Stimulated activated CD8-positive, alpha-beta memory T cell treated with anti-CD3 and anti-CD28 coated beads, Interleukin-7, amount 100 ng/mL, for 1 hour (primary cell): ENCODE measurements at places on chromosomes 2 and 18.

GRCh38 chr2:158182676-158183295, 81.1 kb downstream of the UPP2 start:
- DNase-seq, result no peak

- no peak for DNase-seq
These were observed 23.8 kb downstream of the CD28 start for GRCh38 chr2:203730076-203730729.

- no peak for DNase-seq
These were observed 64.0 kb downstream of the TFCP2L1 start for GRCh38 chr2:121220995-121221394.

- no peak for DNase-seq
These were observed 12.3 kb upstream of the SETBP1 start for GRCh38 chr18:44668270-44668975.

DNA sequence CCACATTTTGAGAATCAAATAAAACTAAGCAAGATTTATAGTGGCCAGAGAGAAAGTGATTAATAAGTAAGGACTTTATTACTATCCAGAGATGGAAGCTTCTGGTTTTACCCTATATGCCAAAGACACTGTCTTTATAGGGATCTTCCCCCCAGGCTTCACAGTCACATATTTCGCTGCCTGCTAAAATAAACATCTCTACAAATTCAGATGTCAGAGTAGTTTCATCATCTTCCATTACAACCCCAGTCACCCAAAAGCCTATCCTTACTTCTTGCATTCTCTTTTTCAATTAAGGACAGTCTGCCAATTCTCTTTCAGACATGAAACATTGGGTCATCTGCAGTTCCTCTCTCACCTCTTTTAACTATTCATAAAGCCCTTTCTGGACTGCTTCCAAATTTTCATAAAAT, 28.3 kb downstream of the CREB1 start:
- DNase-seq, result no peak

- no peak for DNase-seq
These were observed 91.0 kb upstream of the CCBE1 start for GRCh38 chr18:59787998-59788790.
